ENCODE measurements at places on chromosomes 11 and 22.

DNA sequence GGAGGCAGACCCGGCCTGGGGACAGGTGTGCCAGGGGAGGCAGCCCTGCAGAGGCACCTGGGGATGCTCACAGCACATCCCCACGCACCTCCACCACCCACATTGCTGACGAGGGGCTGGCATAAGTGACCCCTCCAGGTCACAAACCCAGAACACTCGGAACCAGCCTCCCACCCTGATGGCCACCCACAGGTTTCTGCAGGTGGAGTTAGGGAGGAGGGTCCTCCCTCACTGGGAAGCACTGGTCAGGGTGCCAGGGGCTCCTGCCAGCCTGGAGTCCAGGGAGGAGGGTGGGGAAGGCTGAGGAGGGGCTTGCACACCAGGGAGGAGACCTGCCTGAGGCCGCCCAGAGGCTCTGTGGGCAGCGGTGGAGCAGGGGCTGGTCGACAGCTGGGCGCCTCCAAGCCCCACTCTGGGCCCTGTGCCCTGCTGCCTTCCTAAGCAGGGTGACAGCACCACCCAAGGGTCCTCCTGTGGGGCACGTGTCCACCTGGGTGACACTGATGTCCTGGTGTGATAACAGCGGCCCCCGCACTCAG is 51.0 kb upstream of the CARS1 start:
- DNase-seq = no peak

DNA sequence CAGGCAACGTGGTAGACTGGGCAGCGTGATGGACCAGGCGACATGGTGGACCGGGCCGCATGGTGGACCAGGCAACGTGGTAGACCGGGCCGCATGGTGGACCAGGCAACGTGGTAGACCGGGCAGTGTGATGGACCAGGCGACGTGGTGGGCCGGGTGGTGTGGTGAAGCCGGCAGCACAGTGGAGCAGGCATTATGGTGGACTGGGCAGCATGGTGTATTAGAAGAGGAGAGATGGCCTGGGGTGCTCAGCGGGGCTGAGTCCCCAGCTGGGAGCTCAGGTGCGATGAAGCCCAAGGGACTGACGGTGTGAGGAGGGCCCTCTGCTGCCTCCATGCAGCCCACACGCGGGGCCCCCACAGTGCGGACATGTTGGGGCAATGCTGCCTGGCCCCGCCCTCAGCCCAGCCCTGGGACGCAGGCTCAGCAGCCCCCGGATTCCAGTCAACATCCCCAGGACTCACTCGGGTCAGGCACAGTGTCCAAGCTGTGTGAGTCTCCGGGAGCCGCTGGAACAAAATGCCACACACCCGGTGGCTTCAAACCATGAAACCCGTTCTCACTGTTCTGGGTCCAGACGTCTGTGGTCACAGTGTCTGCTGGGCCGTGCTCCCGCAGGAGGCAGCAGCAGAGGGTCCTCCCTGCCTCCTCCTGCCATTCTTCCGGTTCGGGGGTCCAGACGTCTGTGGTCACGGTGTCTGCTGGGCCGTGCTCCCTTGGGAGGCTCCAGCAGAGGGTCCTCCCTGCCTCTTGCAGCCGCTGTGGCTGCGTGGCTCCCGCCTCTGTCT is 1084.9 kb downstream of the BRD1 start:
- DNase-seq = no peak

- DNase-seq = no peak
Observed at GRCh38 chr22:24543185-24543601, 11.7 kb downstream of the GUCD1 start.

DNA sequence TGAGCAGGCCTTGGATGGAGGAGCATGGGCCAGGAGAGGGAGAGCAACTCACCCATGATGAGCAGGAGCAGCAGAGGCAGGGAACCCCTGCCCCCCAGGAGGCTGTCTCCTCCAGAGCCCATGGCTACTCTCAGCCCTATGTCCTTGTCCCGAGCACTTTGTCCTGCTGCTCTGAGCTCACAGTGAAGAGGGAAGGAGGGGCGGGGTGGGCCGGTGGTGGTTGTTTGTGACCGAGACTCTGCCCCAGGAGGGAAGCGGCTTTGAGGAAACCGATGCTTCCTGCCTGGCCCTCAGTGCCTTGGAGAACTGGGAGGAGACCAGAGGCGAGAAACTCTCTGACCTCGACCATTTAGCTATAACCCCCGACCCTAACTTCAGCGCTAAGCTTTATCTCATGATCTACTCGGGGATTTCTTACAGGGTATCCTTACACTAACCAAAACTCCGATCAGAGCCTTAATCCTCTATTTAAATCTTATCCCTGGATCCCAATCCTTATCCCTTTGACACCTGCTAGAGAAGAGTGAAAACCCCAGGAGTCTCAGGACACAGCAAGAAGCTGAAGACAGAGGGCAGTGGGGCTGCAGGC is at the start of gene ROBO4:
Gene ROBO4 (minus strand): TSS at position 192 of the 589 bp plus-strand sequence. CDS start 70 bp downstream, at position 122.
- no peak for DNase-seq

GRCh38 chr11:33500332-33500731 is 200.3 kb downstream of the C11orf91 start:
- DNase-seq = no peak

DNA sequence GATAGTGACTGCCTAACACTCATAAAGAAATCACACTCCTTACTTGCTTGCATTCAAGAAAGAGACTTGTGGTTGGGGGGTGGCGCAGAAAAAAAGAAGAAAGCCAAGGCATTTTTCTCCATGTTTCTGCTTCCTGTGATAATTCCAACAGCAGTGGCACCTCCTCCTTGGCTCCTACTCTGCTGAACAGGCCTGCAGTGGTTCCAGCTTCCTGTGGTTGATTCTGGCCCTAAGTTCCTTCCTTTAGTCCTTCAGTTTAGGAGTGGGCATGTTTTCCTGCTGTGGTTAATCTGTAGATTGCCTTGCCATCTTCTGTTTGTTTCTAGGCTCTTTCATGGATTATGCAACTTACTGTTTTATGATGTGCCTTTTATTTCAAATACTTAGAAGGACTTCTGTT is 940.4 kb downstream of the DLG2 start:
- DNase-seq = no peak

GRCh38 chr11:112339566-112339965 is 78.9 kb upstream of the PLET1 start:
- no peak for DNase-seq

- no peak for DNase-seq
Observed at GRCh38 chr11:129018991-129019390, 76.3 kb upstream of the TP53AIP1 start.

- DNase-seq = no peak
Observed at GRCh38 chr11:76161261-76161961, 44.9 kb downstream of the WNT11 start.
